ENCODE measurements at places on chromosomes 13 and 19.
A peak's percentile ranks its signal among the peaks of the same experiment; 100 is the strongest.

DNA sequence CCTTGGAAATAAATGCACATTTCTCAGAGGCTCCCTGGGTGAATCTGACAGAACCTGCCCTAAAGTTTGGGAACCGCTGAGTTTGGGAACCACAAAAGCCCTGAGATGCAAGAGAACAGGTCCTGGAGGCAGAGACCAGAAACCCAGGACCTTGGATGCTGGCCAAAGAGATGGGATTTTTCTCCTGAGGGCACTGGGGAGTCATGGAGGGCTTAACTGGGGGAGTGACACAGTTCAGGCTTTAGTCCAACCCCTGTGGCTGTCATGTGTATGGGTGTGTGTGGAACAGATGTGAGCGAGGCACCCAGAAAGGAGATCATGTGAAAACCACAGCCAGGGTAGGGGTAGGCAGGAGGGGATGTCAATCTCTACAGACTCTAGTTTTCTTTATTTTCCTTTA lies 3.9 kb upstream of the NCCRP1 start:
- no peak for DNase-seq

DNA sequence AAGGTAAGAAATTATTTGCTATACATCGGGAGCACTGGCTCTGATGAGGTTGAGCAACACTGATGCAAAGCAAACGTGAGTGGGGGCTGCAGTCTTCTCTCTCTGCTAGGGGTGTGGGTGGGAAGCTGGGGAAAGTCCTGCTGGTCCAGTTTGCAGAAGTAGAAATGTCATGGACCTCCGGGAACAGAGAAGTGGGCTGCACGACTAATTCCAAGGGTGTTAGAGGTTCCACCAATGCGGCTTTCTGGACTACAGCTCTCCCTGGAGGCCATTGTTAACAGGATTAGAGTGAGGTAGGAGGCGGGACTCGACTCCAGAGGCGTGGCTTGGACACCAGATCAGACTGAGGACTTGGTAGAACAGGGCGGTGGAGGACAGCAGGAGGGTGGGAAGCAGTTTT lies 5.7 kb upstream of the FBXO27 start:
- no peak for DNase-seq

DNA sequence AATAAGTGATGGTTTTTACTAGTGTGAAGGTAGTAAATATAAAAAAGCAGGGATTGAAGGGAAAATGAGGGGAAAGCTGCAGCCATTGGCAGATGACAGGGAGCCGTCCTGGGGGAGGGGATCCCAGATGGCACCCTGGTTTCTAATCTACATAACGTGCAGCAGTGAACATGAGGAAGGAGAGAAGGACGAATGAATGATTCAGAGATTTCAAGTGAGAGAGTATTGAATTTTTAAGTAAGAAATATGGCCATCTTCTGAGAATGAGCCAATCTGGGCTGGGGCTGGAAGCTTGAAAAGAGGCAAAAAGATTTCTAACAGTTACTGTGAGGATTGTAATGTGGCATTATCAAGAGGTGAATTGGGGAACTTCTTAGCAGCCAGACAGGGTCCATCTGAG lies 414.2 kb downstream of the MYO16 start:
- no peak for DNase-seq

GRCh38 chr13:74661851-74662250 lies 527.6 kb upstream of the KLF12 start:
- no peak for DNase-seq

DNA sequence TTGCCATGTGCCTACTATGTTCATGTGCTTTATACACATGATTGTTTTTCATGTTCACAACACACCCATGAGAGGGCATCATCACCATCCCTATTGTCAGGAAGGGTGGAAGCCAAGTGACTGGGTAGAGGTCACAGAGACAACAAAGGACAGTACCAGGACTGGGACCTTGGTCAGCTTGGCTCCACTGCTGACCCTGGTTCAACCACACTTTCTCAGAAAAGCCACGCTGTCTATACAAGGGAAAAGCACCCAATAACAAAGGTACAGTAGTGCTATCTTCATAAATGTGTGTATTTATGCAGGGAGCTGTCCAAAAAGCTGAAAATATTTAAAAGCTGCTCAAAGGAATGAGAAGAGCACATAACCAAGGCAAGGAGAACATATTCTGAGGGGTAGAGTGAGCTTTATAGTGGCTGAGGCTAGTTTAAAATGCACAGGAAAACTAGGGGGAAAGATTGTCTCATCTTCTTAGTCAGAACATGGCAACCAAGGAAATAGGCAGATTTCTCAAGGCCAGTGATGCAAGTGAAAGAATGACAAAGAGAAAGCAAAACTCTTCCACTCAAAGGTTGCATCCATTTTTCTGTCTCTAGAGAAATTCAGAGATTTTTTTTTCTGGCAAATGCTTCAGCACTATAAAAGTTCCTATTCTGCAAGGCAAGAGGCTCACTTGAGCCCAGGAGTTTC lies 415.0 kb downstream of the FOXO1 start:
- DNase-seq, result no peak

DNA sequence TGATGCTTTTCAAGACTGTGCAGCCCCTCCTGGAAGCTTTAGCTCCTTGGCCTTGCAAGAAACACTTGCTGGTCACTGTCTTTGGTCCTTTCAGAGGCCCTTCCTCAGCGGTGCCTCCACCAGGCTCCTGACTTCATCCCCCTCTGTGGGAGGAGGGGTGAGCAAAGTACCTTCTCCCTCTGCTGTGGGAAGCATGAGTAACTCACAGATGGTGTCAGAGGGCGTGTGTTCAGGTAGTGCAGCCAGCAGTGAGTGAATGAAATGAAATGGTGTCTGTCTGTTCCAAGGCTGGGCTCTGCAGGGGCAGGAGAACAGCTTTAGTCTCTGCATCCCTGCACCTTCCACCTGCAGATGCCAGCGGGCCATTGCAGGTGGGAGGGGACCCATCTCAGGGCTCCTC lies 102.9 kb downstream of the SHISA2 start:
- no peak for DNase-seq

GRCh38 chr13:71039440-71039839 lies 827.6 kb downstream of the DACH1 start:
- no peak for DNase-seq

DNA sequence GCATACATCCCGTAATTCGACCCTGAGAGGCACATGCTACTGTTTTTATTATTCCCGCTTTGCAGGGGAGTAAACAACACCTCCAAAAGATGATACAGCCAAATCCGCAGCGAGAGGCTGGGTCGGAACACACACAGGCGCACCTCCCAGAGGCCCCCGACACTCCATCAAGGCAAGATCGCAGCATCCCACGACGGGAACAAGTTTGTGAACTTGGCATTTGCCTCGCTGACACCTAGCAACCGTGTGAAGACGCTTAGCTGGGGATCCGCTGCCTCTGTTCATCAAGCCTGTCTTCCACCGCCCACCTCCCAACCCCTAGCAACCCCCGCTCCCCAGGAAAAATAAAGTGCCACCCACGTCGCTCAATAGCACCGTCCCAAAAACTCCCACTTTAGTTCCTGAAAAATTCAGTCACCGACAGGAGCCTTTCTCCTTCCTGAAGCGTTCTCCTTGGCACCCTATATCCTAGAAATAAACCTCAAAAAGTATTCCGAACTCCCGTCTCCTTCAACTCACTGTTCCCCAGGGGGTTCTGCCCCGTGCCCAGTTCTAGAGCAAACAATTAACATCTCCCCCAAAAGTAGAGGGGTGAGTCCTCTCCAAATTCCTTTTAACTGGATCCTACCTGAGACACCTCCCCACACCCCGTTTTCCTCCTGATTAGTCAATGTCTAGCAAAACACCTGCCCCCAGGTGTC lies 1.7 kb downstream of the GNG7 start:
- no peak for DNase-seq

DNA sequence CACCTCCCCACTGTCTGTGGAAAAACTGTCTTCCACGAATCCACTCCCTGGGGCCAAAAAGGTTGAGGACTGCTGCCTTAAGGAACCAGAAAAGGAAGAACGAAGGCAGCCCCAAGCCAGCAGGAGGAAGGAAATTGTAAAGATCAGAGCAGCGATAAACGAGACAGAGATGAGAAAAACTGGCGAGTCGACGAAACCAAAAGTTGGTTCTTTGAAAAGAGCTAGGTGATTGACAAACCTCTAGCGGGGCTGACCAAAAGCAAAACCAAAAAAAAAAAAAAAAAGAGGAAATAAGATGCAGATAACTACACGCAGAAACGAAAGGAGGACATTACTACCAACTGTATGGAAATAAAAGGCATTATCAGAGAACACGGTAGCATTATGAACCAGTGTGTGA lies 76.9 kb downstream of the GADD45B start:
- DNase-seq, result no peak

GRCh38 chr13:41710771-41711170 lies 250.1 kb downstream of the VWA8 start:
- no peak for DNase-seq

GRCh38 chr13:113430378-113431110 lies 22.7 kb downstream of the ADPRHL1 start:
- DNase-seq, result no peak

- no peak for DNase-seq
Observed at GRCh38 chr19:41411968-41412265, 14.3 kb downstream of the BCKDHA start.

GRCh38 chr13:106143392-106143791 lies 392.1 kb downstream of the EFNB2 start:
- DNase-seq, result peak; percentile 33

GRCh38 chr19:23972161-23972560 lies 57.5 kb downstream of the ZNF726 start:
- DNase-seq, result no peak

DNA sequence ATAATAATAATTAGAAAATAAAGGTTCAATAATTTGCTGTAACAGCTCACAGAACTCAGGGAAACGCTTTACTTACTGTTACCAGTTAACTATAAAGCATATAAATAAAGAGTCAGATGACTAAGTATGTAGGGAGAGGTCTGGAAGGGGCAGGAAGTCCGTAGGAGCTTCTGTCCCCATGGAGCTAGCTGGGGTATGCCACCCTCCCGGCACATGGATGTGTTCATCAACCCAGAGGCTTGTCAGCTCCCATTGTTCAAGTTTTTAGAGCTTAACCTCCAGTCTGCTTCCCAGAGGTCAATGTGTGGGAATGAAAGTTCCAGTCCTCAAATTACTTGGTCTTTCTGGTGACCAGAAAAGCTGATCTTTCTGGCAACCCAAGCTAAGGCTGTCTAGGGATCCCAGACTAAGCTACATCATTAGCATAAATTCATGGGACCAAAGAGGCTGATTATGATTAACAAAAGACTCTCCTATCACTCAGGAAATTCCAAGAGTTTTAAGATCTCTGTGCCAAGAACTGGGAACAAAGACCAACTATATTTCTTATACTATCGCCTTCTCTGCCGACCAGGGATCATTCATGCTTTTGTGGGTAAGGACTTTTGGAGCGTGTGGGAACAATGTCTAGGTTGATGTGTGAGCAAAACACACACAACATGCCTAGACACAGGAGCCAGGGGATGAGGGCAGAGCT lies 31.7 kb upstream of the ZNF507 start:
- DNase-seq, result no peak

DNA sequence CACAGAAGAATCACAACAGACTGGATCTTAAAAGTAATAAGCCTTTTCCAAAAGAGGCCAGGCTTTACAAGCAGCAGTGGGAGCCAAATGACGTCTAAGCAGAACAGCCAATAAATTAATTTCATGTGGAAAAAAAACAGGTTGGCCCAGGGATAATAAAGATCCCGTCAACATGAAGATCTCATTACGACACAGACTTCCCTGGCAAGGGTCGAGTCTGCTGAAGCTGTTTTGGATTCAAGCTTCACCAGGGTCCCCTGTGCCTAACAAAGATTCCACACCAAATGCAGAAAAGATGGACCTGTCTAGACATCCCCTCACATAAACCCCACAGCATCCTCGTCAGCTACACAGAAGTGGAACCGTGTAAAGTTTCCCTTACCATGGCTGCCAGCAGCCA lies 215.1 kb upstream of the ZNF507 start:
- no peak for DNase-seq

DNA sequence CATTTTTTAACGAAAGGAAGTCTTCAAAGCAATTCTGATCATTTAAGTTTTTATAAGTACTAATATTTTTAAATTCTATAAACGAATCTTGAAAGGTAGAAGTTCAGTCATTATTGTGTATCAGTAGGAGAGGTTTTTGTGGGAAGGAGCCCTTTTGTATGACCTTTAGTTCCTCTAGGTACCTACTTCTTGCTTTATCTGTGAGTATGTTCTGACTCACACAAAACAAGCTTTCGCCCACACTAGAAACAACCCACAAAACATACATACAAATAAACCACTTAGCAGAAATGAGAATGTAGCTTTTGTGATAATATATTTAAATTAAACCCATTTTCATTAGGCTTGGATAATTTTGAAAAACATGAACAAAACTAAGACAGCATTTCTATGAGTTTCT lies 27.8 kb downstream of the ERCC5 start:
- no peak for DNase-seq

- no peak for DNase-seq
Observed at GRCh38 chr13:91158017-91158395, 189.5 kb upstream of the MIR17HG start.

DNA sequence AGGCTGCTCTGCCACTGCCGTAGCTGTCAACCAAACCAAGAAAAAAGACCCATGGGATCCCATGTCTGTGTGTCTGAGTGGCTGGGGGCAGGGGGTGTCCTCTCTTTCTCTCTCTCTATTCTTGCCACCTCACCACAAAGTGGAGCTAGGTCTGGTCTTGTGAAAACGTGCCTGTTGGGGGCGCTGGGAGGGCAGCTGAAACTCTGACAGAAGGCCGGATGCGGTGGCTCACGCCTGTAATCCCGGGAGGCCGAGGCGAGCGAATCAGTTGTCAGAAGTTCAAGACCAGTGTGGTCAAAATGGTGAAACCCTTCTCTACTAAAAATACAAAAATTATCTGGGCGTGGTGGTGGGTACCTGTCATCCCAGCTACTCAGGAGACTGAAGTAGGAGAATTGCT lies 29.2 kb downstream of the ZNF146 start:
- DNase-seq, result no peak

DNA sequence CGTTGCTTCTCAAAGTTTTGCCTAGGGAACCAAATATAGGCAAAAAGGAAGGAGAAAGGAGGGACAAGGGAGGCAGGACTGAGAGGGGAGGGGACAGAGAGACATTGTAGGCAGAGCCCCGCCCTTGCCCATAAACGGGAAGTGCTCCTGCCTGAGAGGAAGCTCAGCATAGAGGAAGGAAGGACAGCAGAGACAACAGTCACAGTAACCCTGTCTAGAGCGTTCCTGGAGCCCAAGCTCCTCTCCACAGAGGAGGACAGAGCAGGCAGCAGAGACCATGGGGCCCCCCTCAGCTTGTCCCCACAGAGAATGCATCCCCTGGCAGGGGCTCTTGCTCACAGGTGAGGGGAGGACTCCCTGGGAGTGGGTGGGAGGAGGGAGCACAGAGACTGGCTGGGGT lies at the start of gene CEACAM21:
Gene CEACAM21, plus strand, starts transcription at position 169 of the 400 bp plus-strand sequence. Its CDS starts 109 bp downstream, at position 278.
- no peak for DNase-seq

- DNase-seq, result no peak
Observed at GRCh38 chr13:44906713-44907112, 82.6 kb downstream of the NUFIP1 start.

- DNase-seq, result no peak
Observed at GRCh38 chr13:68808456-68808855, 1299.2 kb upstream of the ATXN8OS start.

GRCh38 chr13:26471807-26472206 lies 85.7 kb upstream of the WASF3 start:
- no peak for DNase-seq
